SJSA1 (cell line): ENCODE measurements at places on chromosomes 16 and 17. TPM values are rescaled to one million over a fixed set of nuclear protein-coding genes. Genes with fewer than 3 reads are reported as not detected.

DNA sequence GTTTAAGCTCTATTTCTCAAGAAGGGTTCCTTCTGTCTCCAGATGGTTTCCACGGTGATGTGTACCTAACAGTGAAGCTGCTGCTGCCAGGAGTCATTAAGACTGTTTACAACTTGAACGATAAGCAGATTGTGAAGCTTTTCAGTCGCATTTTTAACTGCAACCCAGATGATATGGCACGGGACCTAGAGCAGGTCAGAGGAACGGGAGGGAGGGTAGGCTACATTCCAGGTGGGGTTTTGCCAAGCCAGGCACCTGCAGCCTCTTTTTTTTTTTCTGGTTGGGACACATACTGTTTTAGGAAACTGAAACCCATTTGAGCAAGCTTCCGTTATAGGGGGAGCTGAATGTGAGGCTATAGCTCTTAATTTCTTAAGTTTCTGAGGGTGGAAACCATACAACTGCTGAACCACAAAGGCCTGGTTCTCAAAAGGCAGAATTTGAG, 10.6 kb downstream of the LIG3 start:
- H3K27ac ChIP-seq = no peak overlapping the region
- peaks cover 13% of the 10 kb centered on the region for H3K4me1 ChIP-seq
- no peaks in the 10 kb centered on the region for H3K27me3 ChIP-seq
- peaks cover 81% of the 10 kb centered on the region for H3K36me3 ChIP-seq
- DNase-seq = no peak

DNA sequence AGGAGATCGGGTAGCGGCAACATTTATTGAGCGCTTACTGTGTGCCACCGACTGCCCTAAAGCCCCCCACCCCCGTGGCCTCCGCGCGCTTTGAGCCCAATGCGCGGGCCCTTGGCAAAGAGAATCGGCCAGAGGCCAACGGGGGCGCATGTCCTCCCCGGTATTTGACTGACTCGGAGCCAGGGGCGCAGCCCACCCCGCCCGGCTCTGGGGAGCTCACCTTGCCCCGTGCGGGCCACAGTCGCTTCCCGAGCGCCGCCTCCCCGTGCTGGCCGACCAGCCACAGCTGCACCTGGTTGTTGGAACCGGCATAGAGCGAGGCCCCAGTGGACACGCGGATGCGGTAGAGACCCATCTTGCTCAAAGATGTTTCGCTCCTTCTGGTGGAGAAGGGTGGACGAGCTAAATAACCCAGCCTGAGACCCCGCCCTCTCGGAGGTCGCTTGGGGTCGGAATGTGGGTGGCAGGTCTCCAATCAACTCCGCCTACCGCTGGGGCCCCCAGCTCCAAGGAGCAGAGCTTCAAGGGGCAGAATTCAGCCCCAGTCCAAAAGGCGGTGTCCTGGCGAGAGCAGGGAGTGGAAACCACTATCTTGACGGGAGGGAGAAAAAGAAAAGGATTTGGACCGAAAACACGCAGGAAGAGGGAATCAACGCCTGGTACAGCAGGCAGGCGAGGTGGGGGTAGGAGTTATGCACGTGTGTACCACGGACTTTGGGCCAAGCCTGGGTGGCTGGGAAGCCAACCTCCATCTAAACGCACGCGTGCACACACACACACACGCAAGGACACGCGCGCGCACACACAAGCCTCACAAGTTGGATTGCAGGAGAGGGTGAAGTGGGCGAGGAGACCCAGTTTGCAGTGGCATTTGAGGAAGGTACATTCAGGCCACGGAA, at the start of gene ALOX15:
ALOX15 (minus strand) TSS at position 382 of the 899 bp plus-strand sequence; CDS start at position 355, 27 bp downstream.
- no peaks in the 10 kb centered on the region for H3K36me3 ChIP-seq
- H3K4me3 ChIP-seq = no peak within 1 kb of the TSS
- no peak within 1 kb of the TSS for H3K27ac ChIP-seq
- peaks cover 45% of the 10 kb centered on the region for H3K27me3 ChIP-seq

DNA sequence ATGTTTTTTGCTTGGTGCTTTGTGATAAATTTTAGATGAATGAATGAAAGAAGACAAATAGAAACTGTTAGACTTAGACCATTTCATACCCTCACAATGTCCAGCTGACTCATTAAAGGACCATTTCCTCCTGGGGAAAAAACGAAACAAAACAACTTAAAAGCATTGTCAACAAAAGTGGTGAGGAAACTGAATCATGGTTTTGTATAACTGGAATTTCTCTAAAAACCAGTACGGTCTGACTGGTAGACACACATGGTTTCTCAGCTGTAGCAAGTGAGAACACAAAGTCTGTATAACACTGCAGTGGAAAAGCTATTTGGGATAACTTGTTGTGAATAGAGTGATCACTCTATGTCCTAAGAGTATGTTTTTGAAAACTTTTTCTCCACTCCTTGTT, 5.3 kb upstream of the DDX52 start:
- DNase-seq = no peak
- no peaks in the 10 kb centered on the region for H3K36me3 ChIP-seq
- H3K27ac ChIP-seq = peak overlapping the region; percentile 70
- no peaks in the 10 kb centered on the region for H3K27me3 ChIP-seq
- H3K4me3 ChIP-seq = no peak overlapping the region

DNA sequence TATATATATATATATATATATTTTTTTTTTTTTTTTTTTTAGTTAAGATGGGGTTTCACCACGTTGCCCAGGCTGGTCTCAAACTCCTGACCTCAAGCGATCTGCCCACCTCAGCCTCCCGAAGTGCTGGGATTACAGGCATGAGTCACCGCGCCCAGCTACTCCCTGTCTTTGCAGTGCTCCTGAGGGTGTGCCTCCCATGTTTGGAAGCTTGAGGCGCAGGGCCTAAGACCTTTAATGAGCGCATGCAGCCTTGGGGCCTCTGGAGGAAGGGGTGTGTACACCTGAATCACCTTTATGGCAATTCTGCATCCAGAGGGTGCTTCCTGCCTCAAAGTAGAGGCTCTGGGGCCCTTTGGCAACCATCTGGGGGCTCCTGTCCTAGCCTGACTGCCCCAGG, 219.4 kb upstream of the CIBAR2 start:
- H3K27ac ChIP-seq = no peak overlapping the region
- peaks cover 45% of the 10 kb centered on the region for H3K4me1 ChIP-seq
- no peak for DNase-seq

DNA sequence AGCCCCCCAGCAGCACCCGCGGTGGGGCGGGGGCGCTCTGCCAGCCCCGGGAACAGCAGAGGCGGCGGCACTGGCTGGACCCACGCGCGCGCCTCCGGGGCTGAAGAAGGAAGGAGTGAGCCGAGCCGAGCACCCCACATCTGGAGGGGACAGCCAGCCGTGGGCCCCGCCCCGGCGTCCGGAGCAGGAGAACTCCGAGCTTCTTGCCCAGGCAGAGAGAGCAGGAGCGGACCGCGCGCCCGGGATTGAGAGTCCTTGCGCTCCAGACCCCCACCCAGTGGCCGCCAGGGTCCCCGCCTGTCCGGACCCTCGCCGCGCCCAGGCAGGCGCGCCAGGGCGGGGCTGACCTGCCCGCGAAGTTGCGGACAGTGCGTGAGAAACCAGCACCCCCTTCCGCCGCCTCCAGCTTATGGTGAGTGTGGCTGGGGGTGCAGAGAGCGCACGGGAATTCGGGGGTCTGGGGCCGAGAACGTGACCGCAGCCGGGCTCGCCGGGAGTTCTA, 921.9 kb upstream of the EEF2KMT start:
- H3K36me3 ChIP-seq = no peaks in the 10 kb centered on the region
- no peaks in the 10 kb centered on the region for H3K4me1 ChIP-seq
- no peak overlapping the region for H3K27ac ChIP-seq
- no peaks in the 10 kb centered on the region for H3K27me3 ChIP-seq

- no peak overlapping the region for H3K27ac ChIP-seq
- 0 out of 2 replicates have a peak, but pooled peaks cover 3% of the 10 kb centered on the region for H3K36me3 ChIP-seq
- H3K4me3 ChIP-seq = no peak overlapping the region
- H3K27me3 ChIP-seq = no peaks in the 10 kb centered on the region
- DNase-seq = no peak
These were observed 93.1 kb downstream of the PITPNC1 start for GRCh38 chr17:67470163-67470562.

DNA sequence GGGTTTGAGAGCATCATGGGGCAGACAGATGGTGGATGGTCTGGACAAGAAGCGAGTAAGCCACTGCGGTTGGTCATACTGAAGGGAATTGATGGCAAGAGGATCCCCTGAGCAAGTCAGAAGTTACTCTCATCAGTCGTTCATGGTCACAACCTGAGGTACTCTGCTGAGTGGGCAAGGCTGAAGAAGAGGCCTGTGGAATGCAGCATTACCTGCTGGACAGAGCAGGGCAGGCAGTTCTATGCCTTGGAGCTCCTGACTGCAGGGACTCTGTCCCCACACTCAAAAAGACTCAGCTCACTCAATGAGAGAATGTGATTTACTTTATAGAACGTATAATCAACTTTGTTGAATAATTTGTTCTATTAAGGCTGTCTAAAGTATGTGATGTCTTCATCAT, 28.3 kb downstream of the ALDH3A2 start:
- DNase-seq = peak; percentile 13
- peaks cover 7% of the 10 kb centered on the region; the same call in 1 of the 2 replicates for H3K4me1 ChIP-seq
- no peaks in the 10 kb centered on the region for H3K36me3 ChIP-seq
- H3K27ac ChIP-seq = no peak overlapping the region

EVI2B gene
- 0.47 and 1.2 TPM in 2 replicates for total RNA-seq

SMG6 gene
- total RNA-seq = 23.9 and 37.7 TPM in 2 replicates

CLEC19A gene
- total RNA-seq = not detected in 2 replicates

C17orf107 gene
- 0.18 TPM in 1 of 2 replicates, not detected in the other for total RNA-seq

HS3ST3B1 gene
- 14.1 and 17.0 TPM in 2 replicates for total RNA-seq
